Stimulated activated CD8-positive, alpha-beta memory T cell treated with anti-CD3 and anti-CD28 coated beads, Interleukin-7, amount 100 ng/mL, for 1 hour (primary cell): ENCODE measurements at places on chromosomes 6 and 20.

GRCh38 chr6:35984701-35985100 is 39.7 kb downstream of the SLC26A8 start:
- DNase-seq, result no peak

DNA sequence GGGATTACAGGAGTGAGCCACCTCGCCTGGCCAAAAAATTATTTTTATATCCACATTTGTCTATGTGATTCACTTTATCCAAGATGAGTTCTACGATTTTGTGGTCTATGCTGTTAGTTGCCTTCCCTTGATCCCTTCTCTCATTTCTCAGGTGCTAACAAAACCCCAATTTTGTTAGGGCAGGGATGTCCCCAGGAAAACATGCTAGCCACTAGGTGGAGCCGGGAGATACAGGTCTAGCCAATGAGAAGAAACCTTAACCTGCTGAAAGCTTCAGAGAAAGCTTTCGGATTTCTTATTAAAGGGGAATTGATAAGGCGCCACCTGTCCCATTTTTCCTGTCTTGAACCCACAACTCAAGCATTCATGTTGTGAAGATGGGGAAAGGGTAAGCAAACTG is 167.4 kb upstream of the OLIG3 start:
- peak; percentile 41 for DNase-seq

GRCh38 chr20:58545565-58546415 is 30.6 kb upstream of the APCDD1L start:
- DNase-seq, result no peak

DNA sequence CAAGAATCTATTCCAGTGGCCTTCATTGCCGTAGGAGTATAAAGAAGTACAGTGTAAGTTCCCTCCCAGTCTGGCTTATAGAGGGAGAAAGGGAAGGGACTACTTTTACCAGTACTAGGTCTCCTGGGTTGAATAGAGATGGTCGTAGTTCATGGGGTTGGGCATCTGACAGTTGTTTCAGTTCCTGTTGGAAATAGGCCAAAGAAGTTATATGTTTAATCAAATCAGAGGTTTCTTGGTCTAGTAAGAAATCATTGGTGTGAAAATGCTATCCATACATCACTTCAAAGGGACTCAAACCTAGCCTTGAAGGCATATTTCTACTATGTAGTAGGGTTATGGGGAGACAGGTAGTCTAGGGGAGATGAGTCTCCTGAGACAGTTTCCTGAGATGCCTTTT is 45.6 kb upstream of the MAN1A1 start:
- no peak for DNase-seq

- no peak for DNase-seq
Measured at GRCh38 chr6:170248861-170249600, 41.8 kb downstream of the DLL1 start.

GRCh38 chr20:15653396-15654207 is 919.6 kb downstream of the KIF16B start:
- DNase-seq, result no peak

- DNase-seq, result no peak
Measured at GRCh38 chr6:91149246-91149955, 562.5 kb upstream of the MAP3K7 start.

- peak; percentile 7 for DNase-seq
Measured at GRCh38 chr6:33812669-33813068, 8.9 kb upstream of the MLN start.

DNA sequence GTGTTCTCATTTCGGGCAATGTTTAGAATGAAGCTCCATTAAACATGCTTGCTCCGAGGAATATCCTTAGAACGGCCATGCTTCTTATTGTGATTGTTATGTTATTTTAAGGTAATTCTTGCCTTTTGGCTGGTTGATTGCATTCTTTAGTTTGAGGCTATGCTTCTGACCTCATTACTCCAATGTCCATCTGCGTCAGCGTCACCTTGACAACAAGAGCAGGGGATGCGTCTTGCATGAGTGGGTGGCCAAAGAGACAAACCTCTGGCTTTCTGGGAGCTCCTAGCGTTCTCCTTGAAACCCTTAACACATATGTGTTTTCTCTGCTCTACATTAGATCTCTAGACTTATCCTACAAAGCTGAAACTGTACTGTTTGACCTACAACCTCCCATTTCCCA is 184.3 kb downstream of the THBS2 start:
- DNase-seq, result no peak

DNA sequence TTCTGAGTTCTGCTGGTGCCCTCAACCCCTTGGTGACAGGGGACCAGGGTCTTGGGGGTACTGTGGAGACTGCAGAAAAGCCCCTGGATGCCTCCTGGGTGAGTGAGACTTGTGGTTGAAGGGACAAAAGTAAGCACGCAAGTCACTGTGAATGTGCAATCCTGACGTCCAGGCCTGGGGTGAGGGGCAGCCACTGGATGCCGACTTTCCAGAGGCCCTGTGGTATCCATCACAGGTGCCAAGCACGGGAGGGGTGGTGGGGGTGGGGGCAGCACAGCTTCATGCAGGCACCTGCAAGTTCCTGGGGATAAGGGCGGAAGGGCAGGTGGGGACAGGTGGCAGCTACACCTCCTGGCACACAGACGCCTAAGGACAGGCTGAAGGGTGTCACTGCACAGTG is 20.1 kb upstream of the UBE2V1 start:
- DNase-seq, result no peak

DNA sequence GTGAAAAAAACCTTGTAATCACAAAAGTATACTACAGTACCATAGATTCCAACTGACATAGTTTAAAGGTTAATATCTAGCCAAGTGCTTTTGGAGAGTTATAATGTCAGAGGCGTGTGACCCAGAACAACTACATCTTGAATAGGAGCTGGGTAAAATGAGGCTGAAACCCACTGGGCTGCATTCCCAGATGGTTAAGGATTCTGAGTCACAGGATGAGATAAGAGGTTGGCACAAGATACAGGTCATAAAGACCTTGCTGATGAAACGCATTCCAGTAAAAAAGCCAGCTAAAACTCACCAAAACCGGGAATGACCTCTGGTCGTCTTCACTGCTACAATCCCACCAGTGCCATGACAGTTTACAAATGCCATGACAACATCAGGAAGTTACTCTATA is 22.4 kb upstream of the KIAA0408 start:
- no peak for DNase-seq

GRCh38 chr6:159701413-159701999 is 8.5 kb upstream of the SOD2 start:
- no peak for DNase-seq

GRCh38 chr6:26026833-26027490 is 60.3 kb upstream of the HFE start:
- DNase-seq, result no peak

DNA sequence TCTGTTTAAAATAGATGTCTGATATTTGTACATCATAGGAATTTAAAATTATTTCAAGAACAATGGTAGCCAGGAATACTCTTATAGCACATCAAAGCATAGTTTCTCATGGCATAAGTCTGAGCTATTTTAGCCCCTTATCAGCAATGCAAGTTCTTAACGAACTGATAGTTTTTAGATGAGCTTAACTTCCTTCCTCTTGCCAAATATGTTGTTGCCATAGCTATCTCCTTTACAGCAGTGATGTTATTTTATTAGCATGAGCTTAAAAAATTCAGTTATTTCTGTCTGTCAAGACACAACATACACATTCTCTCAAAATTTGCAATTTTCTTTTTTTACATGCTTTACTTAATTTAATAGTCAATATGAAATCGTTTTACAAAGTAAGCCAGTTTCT is 867.2 kb downstream of the PHF3 start:
- no peak for DNase-seq

DNA sequence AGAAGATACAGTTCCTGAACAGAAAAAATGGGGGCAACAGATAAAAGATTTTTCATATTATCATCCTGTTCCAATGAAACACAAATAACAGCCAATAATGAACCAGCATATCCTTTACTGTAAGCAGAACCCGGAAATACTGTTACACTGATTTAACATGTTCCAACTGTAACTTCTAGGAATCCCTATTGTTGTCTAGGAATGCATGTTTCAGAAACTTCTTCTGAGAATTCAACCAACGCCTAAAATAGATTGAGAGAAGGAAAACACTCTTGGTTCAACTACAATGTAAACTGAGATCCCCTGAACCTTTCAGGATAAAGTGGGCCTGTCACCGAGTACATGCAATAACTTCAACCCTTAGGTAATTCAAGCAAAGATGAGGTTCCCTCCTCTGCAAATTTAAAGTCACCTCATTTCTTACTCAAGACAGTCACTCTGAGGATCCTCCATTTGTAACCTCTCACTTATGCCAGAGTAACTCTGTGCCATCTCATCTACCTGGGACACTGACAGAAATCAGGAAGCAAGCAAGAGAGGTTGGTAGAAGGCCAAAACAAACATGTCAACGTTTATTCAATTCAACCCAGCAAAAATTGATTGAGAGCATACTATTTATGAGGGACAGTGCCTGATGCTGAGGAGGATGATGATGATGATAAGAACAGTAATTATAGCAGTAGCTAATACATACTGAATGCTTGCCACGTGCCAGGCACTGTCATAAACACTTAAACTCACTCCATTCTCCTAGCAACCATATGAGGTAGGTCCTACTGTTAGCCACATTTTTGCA is 14.1 kb downstream of the UBE3D start:
- DNase-seq, result no peak

DNA sequence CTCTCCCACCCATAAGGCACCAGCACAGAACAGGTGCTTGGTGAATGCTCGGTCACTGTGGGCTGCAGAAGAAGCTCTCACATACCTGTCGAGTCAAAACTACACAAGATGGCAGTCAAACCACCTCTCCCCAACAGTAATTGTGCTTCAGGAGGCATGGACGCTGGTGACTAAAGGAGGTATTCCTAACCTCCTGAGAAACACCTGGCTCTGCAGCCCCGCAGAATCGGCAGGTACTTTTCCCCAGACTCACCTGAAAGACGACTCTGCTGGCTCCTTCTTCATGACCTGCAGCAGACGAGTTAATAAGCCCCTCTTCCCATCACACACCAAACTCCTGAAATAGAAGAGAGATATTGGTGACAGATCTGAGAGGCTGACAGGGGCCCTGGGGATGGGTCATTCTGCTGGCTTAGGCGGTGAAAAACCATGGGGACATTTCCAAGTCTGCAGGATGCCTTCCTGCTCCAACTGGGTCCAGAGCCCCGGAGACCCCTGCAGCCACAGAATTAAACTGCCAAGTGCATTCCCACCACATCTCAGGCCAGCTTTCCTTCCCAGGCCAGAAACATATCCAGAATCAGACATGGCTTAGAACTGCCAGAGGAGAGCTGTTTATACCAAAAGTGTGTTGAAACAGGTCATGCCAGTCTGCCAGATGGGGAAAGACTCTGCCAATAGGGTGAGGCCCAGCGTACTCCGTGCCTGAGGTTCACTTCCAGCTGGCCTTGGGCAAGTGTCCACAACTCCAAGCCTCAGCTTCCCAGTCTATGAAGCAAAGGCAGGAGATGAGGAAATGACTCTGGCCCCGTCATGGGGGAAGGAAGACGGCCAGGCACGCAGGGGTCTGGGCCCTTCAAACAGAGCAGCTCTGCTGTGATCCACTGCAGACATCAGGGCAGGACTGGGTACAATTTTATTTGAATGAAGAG is 53.0 kb downstream of the MYH7B start:
- DNase-seq, result no peak

GRCh38 chr6:71589254-71589653 is 297.1 kb upstream of the RIMS1 start:
- no peak for DNase-seq

DNA sequence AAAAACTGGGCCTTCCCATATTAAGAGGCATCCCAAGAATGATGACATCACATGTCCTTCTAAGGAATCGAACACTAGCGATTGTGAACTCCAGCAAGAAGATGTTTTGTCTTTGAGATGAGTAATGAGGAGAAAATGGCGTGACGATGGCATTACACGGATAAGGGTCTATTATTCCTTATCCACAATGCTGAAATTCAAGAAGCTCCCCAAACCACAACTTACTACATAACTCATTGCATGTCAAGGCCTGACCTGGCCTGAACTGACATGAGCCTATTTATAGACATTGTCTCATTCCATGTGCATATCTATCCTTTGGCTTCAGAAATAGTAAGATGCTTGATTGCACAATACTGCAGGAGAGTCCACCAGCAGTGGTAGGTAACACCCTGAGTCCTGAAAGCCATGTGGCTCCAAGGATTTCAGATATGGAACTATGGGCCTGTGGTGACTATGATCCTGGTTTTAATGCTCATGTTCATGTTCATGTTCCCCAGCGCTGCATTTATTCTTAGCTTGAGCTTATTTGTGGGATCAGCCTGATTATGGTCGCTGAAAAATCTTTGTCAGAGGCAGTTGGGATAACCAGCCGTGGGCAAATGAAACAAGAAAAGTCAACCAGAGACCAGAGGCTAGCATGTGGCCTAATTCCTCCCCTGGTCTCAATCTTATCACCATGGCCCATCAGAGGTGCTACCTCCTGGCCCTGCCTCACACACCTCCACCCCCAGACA is 183.2 kb upstream of the JARID2 start:
- no peak for DNase-seq

- DNase-seq, result no peak
Measured at GRCh38 chr6:135465307-135465706, 32.2 kb downstream of the AHI1 start.

DNA sequence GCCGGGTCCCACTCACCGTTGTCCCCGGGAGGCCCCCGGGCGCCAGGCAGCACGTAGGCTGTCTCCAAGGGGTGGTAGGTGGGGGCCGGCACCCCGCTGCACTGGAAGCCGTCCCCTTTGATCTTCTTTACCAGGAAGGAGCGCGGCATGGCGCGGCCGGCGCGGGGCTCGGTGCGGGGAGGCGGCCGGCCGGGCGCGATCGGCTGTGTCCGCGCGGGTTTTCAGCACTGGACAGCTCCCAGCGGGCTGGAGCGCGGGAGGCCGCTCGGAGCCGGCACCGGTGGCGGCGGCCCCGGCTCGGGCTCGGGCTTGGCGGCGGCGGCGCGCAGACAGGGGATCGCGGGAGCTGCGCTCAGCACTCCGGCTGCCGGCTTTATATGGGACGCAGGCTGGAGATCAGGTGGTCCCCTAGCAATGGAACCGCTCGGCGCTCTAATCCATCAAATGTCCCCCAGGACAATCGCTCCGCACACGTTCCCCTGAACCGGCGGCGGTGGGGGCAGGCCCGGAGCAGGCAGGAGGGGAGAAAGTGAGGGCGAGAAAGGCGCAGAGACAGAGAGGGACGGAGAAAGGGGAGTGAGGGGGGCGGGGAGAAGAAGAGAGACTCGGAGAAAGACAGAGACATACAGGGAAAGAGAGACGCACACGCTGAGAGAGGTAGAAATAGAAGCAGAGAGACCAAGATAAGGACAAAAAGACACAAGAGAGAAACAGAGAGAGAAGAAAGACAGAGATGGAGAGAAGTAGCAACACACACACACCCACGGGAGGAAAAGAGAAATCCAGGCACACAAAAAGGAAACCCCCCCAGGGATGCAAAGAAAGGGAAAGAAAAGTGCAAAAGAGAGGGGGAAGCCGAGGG is at the start of gene SCRT2:
TSS of gene SCRT2 (minus strand) at position 350 of the 862 bp plus-strand sequence. CDS start at position 149, 201 bp downstream.
- peak; percentile 30 for DNase-seq

DNA sequence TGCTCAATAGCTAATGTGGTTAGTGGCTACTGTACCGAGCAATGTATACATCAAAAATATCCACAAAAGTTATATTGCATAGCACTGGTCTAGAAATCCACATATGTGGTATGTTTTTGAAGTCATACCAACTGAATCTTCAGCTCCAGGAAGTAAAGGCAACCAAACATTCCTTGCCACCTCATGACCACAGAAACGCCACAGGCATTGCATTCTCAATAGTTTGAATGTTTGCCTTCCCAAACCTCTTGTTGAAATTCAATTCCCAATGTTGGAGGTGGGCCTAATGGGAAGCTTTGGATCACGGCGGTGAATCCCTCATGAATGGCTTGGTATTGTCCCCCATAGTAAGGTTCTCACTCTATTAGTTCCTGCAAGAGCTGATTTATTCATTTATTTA is 18.2 kb upstream of the ZNF391 start:
- no peak for DNase-seq
